Thyroid gland (tissue), 4 donors: ENCODE measurements at places on chromosomes 5 and 9. TPM values are rescaled to one million over a fixed set of nuclear protein-coding genes. Genes with fewer than 3 reads are reported as not detected.

Gene ARL14EPL
- not detected for total RNA-seq

Gene FLT4
- total RNA-seq, result 90.9 TPM

Gene TSSK1B
- total RNA-seq, result not detected

Gene IFNA21
- total RNA-seq, result not detected

Gene SLC22A5
- total RNA-seq, result 23.1 TPM

Gene PDLIM7
- total RNA-seq, result 37.4 TPM

Gene SMIM33
- not detected for total RNA-seq
